ENCODE measurements at places on chromosomes 3 and 15.
A peak's percentile ranks its signal among the peaks of the same experiment; 100 is the strongest.

- DNase-seq, result peak; percentile 54
Observed at GRCh38 chr15:89654847-89655805, at the start of gene KIF7. Gene KIF7 (minus strand): TSS chr15:89655467. CDS start chr15:89652930, 2,537 bp downstream.

- no peak for DNase-seq
Observed at GRCh38 chr3:73056014-73056844, 5.2 kb upstream of the EBLN2 start.

DNA sequence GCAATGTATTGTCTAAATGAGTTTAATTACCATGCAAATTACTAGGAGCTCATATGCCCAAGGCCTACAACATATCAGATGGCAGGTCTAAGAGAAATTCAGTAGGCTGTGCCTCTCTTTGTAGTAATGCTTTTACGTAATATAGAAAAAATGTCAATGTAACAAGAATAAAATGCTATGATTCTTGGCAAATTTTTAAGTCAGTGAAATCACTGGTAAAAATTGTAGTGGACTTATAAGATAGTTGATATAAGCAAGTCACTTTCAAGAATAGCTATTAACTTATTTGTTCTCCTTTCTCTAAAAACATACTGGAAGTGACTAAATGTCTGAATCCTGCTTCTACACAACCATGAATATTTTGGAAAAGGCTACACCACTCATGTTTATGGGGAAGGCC lies 707.8 kb downstream of the TUSC7 start:
- DNase-seq, result no peak

DNA sequence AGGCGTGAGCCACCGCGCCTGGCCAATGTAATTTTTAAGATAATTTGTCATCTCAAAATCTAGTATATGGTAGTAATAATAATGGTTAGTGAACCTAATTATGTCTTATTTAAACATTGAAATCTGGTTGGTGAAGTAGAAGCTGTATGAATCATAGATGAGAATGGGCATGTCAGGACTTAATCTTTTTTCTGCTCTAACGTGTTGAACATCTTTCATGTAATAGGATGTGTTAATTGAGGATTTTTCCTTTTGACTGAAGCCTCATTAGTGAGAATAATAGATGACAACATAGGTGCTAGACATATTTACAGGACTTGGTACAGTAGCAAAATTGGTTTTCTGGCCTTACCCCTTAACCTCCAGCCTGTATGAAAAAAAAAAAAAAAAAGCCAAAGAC lies 835.6 kb downstream of the IGSF11 start:
- no peak for DNase-seq

DNA sequence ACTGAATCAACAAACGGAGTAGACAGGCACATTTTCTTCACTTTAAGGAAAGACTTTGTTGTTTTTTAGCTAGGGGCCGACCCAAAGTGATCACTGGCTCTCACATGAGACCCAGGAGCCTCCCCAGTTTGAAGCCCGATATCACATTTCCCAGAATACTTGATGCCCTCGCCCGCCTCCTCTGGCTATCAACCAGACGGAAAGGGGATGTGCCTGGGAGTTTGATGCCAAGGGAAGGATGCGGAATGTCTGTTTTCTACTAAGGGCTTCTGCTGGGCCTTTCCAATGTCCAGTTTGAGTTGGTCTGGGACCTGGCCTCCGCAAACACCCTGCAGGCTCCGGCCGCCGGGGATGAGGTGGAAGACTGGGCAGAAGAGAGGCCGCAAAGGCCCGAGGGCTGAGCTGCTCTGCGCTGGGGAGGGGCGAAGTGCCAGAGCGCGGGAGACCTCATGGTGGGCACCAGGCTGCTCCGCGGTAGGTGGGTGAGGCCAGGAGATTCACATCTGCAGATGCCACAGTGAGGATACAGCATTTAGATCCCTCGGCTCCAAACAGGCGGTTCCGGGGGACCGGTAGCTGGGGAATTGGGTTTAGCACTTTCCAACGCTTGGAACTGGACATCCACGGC lies 491 bp upstream of the ZNF774 start:
- DNase-seq, result no peak

DNA sequence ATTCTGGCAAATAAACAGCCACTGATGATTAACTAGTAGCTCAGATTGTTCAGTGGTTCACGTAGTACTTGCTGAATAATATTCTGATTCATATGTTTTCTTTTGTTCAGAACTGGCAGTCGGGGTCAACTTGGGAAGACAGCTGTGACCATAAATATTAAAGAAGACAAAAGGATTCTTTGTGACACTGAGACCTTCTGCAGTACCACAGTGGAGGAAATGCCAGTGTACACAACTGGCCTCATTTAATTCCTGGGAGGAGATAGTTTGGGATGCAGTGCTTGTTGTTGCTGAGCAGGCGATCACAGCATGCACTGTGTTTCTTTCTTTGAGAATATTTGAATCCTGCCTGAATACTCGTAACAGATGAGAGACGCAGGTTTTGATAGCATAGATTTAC lies 26.7 kb upstream of the MCF2L2 start:
- no peak for DNase-seq

Measured in progenitor cell of endocrine pancreas (in vitro differentiated cells).